ENCODE measurements at places on chromosomes 7 and 10.

DNA sequence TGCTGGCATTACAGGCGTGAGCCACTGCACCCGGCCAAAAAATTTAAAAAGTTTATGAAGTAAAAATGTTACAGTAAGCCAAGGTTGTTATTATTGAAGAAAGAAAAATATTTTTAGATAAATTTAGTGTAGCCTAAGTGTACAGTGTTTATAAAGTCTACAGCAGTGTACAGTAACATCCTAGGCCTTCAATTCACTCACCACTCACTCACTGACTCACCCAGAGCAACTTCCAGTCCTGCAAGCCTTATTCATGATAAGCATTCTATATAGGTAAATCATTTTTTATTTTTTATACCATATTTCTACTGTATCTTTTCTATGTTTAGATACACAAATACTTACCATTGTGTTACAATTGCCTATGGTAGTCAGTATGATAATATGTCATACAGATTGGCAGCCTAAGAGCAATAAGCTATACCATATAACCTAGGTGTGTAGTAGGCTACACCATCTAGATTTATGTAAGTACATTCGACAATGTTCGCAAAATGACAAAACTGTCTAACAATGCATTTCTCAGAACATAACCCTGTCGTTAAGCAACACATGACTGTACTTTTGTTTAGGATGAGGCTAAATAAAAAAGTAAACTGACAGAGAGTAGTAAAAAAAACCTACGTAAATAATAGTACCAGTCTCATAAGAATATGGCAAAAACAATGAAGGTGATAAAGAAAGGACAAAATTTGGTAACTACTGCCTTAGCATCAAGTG lies 77.8 kb upstream of the FAM133B start:
- no peak overlapping the region for H3K27ac ChIP-seq
- no peak for DNase-seq
- no peak overlapping the region for H3K4me3 ChIP-seq
- no peaks in the 10 kb centered on the region for H3K4me1 ChIP-seq
- H3K27me3 ChIP-seq, result no peaks in the 10 kb centered on the region

- H3K36me3 ChIP-seq, result no peaks in the 10 kb centered on the region
- no peak for DNase-seq
- no peaks in the 10 kb centered on the region for H3K4me1 ChIP-seq
- H3K27me3 ChIP-seq, result peaks cover 4% of the 10 kb centered on the region
- no peak overlapping the region for H3K27ac ChIP-seq
- no peak overlapping the region for H3K4me3 ChIP-seq
Observed at GRCh38 chr7:24545215-24545614, 28.0 kb upstream of the PALS2 start.

- no peak overlapping the region for H3K4me3 ChIP-seq
- H3K36me3 ChIP-seq, result no peaks in the 10 kb centered on the region
- no peaks in the 10 kb centered on the region for H3K27me3 ChIP-seq
- peak; percentile 19 for DNase-seq
Observed at GRCh38 chr10:122142641-122143237, 128.4 kb upstream of the BTBD16 start.

- DNase-seq, result no peak
- H3K36me3 ChIP-seq, result no peaks in the 10 kb centered on the region
- H3K27ac ChIP-seq, result no peak overlapping the region
- H3K4me3 ChIP-seq, result no peak overlapping the region
- no peaks in the 10 kb centered on the region for H3K4me1 ChIP-seq
Observed at GRCh38 chr10:51217505-51217904, 143.2 kb downstream of the PRKG1 start.
